ENCODE measurements at places on chromosomes 5 and 9.

DNA sequence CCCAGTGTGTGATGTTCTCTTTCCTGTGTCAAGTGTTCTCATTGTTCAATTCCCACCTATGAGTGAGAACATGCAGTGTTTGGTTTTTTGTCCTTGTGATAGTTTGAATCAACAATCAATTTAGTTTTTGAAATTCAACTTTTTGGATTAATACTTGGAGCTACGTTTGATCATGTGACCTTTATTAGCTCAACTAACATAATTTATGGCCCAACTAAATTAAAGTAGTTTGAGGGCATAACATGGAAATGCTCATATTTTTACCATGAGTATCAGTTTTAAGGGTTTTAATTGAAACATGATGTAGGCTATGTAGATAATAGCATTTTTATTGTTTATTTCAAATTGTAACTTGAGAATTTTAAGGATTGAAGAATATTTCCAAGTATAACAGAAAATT, 168.0 kb downstream of the CCDC171 start:
- no peak for DNase-seq

- DNase-seq: no peak
Measured at GRCh38 chr9:121735793-121736770, 84.6 kb downstream of the DAB2IP start.

GRCh38 chr5:8953911-8954438, 591.9 kb downstream of the SEMA5A start:
- no peak for DNase-seq

DNA sequence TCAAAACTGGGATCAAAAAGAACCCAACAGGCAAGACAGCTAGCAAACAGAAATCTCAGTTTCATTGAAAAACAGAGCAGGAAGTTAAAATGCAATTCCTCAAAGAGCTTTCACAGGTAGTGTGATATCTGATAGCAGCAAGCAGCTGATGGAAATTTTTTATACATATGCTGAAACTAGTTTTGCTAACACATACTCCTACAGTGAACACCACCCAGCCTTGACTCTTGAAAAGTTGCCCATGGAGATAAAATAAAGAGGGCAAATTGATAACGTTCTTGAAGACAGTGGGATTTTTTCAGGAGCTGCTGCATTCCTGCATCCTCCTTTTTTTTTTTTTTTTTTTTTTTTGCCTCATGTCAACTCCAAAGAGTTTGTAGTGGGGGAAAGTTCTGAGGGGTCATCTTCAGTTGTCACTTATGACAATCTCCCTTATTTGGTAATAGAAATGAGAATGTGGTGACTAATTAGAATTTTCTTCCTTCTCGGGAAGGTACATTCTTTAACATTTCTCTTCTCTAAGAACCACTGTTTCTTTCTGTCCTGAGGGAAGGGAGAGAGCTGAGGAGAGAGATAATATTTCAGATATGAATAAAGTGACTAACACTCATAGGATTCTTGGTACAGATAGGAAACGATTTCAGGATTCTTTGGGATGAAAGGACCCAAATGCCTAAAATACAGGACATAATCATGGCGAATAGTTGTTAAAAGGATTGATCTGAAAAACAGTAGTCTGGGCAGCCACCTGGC, 24.6 kb downstream of the SH3RF2 start:
- DNase-seq: no peak

- DNase-seq: no peak
Measured at GRCh38 chr5:89129941-89130340, 247.0 kb upstream of the MEF2C start.

DNA sequence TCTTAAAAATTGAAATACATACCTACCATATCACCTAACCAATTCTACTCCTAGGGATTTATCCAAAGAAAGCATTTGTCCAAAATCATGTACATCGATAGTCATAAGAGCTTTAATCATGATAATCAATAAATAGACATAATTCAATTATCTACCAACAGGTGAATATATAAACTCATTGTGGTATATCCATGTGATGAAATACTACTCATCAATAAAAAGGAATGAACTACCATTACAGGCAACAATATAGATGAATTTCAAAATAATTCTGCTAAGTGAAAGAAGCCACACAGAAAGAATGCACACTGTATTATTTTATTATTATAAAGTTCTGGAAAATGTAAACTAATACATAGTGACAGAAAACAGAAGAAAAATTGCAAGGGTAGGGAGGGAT, 81.8 kb downstream of the RFX3 start:
- no peak for DNase-seq

- no peak for DNase-seq
Measured at GRCh38 chr9:93149361-93149760, 15.3 kb upstream of the NINJ1 start.

GRCh38 chr9:123362856-123363255, 6.9 kb downstream of the CRB2 start:
- no peak for DNase-seq

- DNase-seq: no peak
Measured at GRCh38 chr5:19626211-19626610, 361.8 kb downstream of the CDH18 start.

DNA sequence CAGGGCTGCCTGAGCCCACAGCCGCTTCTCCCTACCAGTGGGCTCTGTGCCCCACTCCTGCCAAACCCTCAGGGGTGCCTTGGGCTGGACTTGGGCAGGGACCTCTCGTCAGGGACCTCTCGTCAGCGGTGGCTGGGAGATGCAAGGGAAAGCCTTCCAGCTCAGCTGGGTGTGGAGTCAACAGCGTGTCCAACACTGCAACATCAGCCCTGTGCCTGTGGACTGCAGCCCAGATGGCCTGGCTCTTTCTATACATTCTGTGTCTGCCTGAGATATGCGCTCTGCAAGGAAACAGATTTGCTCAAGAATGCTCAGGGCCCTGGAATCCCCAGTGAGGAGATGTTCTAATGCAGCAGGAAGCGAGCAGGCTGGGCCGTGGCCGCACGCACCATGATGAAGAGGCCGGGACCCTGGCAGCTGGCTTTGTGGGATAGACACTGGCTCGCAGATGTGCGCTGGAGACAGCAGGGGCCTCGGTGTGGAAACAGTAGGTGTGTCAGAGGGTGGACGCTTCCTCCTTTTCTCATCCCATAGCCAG, 85.0 kb upstream of the COL5A1 start:
- DNase-seq: no peak

DNA sequence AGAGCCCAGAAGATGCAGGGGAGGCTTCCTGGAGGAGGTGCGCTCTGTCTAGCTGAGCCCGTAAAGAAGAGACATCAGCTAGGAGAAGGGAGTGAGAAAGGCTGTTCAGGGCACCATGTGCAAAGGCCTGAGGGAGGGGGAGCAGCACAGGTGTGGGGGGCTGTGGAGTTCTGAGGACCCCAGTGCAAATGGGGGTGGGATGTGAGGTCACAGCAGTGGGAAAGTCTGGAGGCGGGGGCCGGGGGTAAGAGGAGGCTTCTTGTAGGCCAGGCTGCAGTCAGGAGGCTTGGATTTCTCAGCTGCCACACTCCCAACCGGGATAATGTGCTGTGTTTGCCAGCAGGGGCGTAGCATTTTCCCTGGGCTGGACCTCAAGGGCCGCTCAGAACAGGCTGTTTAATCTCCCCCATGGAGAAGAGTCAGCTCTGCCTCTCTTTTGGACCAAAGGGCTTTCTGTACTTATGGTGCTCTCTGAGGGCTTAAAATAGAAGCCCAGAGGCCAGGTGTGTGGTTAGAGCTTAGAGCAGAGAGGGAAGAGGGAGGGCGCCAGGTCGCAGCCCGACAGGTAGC, 5.7 kb downstream of the NEURL1B start:
- DNase-seq: no peak

DNA sequence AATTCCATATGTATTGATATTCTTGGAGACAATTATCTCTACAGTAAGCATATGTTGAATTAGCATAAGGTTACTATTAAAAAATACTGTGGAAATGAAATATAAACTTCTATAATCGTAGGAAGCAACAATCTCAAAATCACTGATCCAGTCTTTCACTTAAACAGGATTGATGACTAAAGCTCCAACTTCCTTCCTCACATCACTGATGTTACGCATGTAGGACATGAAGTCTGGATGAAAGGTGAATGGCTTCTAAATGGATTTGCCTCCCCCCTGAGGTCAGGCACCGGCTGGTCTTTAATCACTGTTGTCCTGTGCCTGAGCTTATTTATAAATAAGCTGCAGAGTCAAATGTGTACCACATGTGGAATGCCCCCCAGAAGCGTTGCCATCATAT, 157.1 kb upstream of the NFIB start:
- DNase-seq: no peak

DNA sequence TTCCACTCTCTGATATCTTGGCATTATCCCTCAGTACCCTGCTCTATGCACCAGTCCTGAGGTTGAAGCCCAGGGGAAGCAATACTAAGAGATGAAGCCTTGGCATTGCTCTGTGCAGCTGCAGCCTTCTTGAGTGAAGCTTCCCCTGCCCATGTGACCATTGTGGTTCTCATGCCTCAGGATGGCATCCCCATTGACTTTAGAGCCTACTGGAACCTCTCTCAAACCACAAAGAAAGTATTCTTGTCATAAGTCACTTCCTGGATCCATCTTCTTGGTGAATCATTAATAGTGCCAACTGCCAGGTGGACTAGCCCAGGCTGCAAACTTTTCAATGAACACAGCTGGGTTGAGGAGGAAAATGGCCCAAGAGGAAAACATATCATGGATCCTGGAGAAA, 283.9 kb upstream of the RFX3 start:
- no peak for DNase-seq

DNA sequence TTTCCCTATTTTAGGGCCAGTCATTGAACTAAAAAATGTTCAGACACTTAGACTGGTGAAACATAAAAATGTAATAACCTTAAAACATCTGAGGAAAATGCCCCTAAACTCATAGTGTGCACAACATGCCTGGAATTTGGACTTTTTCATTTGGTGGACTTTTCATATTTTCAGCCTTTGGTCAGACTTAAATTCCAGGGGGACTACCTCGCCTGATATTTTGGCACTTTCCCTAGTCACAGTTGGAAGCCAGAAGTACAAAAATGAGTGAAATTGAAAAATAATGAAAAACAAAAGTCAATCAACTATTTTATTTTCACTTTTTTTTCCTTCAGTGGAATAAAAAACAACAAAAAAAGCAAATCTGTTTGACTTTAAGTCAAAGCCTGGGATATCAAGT, 256.2 kb downstream of the ACTL7B start:
- DNase-seq: no peak

DNA sequence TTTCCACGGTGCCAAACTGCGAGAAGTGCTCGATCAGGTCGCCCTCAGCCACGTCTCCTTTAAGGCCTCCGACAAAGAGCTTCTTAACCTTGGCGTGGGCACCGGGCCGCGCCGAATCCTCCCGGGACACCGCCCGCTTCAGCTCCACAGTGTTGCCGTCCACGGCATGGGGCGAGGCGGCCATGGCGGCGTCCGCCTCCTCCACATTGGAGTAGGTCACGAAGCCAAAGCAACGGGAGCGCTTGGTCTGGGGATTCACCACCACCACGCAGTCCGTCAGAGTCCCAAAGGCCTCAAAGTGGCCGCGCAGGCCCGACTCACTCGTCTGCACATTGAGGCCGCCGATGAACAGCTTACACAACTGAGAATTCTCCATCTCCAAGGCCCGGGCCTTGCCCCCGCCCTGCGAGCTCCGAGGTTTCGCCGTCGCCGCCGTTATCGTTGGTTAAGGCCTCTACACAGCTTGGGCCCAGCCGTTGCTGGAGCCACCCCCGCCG, 424 bp downstream of the HNRNPA0 start:
- DNase-seq: peak; percentile 16

DNA sequence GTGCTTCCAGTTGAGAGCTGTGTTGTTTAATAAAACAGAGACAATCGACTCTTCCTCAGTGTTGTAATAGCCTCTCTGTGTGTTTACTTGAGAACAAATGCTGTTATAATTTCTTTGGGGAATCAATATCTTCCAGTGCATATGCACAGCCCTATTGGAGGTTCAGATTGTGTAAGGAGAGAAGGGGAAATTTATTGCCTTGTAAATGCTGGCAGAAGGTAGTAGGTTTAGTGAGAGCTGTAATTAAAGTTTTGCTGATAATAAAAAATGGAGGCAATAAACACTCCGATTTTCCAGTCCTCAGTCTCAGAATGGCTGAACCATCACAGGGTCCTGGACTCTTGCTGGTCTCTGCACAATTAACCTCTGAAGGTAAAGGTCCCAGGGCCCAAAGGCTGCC, 128.3 kb downstream of the C5orf15 start:
- no peak for DNase-seq

DNA sequence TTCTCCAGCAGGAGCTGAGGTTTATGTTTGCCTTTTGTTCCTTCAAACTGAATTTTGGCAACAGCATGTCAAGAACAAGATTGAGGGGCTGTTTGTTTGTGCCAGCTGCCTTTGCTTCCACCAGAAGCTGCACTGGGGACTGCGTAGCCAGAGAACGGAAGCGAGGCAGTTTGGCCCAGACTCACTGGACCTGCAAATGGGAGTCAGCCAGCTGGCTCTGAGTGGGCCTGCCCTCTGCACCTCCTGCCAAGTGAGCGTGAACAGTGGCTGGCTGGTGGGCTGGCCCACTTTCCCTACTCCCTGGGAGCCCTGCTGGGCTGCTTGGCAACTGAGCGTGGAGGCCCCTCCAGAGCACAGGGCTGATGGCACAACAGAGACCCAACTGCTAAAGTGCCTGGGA, 111.6 kb downstream of the GALNT10 start:
- DNase-seq: no peak

DNA sequence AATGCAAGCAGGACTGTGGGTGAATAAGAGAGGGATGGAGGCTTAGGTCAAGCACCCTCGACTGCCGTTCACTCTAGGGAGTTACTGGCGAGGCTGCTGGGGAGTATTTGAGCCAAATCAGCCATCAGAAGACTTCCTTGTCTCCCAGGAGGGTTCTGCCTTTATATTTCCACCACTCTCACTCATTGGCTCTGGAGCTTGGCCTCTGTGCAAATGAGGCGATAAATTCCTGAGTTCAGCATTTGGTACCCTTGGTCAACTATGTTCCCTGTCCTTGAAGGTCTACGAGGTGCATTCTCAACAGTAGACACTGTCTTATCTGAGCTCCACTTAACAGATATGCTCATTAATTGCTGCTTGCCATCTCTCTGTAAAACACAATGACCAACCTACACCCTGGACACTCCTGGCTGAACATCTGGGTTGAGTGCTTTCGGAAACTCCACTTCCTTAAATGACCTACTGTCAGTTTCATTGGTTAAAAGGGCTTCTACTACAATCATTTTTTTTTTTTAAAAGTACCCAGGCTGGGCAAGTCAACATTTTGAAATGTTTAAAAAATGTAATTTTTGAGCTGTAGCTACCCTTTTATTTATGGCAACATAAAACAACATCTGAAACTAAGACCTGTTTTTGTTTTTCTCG, 153.2 kb downstream of the NTRK2 start:
- DNase-seq: no peak

- DNase-seq: no peak
Measured at GRCh38 chr9:127664678-127665507, 41.9 kb upstream of the CFAP157 start.

Data from activated CD4-positive, alpha-beta T cell treated with anti-CD3 and anti-CD28 coated beads, Interleukin-2, amount 50 U/mL, for 24 hours (primary cell).